ENCODE measurements at places on chromosomes 1 and 21. TPM values are rescaled to one million over a fixed set of nuclear protein-coding genes. Genes with fewer than 3 reads are reported as not detected.

GRCh38 chr1:205442051-205442725 lies 13.7 kb downstream of the BLACAT1 start:
- no peak for DNase-seq

TTC34 gene
- polyA plus RNA-seq = 0.45 TPM

CREG1 gene
- polyA plus RNA-seq = 130 TPM

S100A9 gene
- polyA plus RNA-seq = 22.1 TPM

GJB3 gene
- 0.15 TPM for polyA plus RNA-seq

GRCh38 chr1:205626216-205626615 lies 5.6 kb downstream of the ELK4 start:
- DNase-seq = no peak

DNA sequence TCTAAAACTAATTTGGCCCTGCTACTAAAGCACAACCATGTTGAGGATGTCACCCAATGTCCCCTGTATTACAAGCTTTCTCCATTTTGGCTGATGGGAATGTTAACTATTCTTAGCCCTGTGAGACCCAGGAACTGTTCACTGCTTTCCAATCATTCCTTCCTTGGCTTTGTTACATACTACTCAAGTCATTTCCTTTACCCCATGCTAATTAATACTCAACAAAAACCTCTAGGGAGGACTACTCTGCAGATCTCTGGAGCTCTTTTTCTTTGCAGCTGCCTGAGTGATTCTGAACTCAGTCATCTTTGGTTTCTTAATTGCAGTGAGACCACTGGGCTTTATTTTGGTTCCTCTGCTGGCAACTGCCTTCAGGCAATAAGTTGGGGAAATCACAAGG lies 23.3 kb upstream of the RPE65 start:
- DNase-seq = no peak

GRCh38 chr1:223123011-223123610 lies 19.9 kb downstream of the TLR5 start:
- no peak for DNase-seq

TACSTD2 gene
- polyA plus RNA-seq = 25.1 TPM

- DNase-seq = no peak
These were observed 177.0 kb upstream of the TNR start for GRCh38 chr1:175920381-175920780.

- DNase-seq = no peak
These were observed 388.7 kb downstream of the USH2A start for GRCh38 chr1:216034506-216034905.

ADGRL4 gene
- polyA plus RNA-seq = 24.6 TPM

MYCL gene
- 7.1 TPM for polyA plus RNA-seq

Data from right renal cortex interstitium (tissue), 3 donors.